Activated naive CD8-positive, alpha-beta T cell treated with anti-CD3 and anti-CD28 coated beads for 36 hours (primary cell): ENCODE measurements at places on chromosomes 5 and 9. TPM values are rescaled to one million over a fixed set of nuclear protein-coding genes. Genes with fewer than 3 reads are reported as not detected.

DNA sequence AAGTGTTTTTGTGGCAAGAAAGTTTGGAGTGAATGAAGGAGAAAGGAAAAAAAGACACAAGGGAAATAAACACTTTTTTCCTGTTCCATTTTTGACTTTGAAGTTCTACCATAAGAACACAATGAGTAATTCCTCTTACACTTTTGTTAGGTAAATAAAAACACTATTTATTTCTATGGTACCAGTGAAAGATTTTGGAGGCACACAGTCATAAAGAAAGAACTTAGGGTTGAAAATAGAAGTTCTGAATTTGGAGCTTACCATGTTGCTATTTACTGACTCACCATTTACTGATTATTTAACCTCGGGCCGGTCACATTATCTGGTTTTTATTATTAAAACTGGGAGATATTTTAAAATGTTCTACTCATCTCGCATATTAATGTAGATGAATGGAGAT lies 367.8 kb downstream of the TLE1 start:
- DNase-seq, result no peak
- no peak overlapping the region for H3K27ac ChIP-seq
- no peak overlapping the region for H3K4me3 ChIP-seq

DNA sequence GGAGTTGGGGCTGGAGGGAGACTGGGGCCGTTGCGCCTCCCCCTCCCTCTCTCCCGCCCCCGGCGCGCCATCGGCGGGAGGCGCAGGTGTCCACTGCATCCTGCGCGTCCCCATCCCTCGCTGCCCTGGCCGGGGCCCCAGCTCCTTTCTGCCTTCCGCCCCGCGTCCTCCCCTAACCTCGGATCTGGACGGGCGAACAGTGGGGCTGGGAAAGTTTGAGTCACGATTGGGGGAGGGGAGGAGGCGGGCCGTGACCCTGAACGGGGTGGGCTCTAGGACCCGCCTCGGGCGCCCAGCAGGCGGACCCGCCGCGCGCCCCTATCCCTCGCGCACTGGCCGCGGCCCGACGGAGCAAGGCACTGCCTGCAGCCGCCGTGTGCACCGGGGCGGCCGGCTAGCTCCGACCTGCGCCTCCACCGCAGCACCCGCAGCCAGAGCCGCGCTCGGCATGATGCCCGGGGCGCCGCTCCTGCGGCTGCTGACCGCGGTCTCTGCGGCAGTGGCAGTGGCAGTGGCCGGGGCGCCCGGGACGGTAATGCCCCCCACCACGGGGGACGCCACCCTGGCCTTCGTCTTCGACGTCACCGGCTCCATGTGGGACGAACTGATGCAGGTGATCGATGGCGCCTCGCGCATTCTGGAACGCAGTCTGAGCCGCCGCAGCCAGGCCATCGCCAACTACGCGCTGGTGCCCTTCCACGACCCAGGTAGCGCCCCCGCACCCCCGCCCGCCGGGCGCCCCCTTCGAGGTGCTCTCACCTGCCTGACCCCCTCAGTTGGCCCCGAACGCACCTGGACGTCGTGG lies at the start of gene HMCN2:
Gene HMCN2, plus strand, starts transcription at position 330 of the 805 bp plus-strand sequence. Its CDS starts 119 bp downstream, at position 449.
- peaks cover 73% of the 10 kb centered on the region for H3K27me3 ChIP-seq
- H3K4me3 ChIP-seq, result no peak within 1 kb of the TSS
- H3K4me1 ChIP-seq, result no peaks in the 10 kb centered on the region
- no peaks in the 10 kb centered on the region for H3K36me3 ChIP-seq

DNA sequence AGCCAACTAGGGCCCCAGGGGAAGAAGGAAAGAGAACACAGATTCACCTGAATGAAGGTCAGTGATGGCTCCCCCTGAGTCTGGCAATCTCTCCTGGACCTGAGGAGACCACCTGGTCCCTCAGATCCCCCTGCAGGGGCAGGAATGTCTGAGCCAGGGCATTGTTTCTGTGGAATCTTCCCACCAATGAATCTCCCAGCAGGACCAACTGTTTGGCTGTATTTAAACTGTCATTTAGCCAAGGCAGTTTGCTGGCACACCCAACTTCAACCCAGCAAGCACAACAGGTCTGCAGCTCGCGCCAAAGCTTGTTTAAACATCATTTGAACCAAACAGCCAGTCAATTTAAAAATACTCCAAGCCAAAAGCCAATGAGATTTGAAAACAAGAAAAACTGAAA lies 92.6 kb downstream of the SH3TC2 start:
- no peak overlapping the region for H3K4me3 ChIP-seq
- H3K27me3 ChIP-seq, result peaks cover 13% of the 10 kb centered on the region
- no peaks in the 10 kb centered on the region for H3K4me1 ChIP-seq

- peaks cover 14% of the 10 kb centered on the region for H3K36me3 ChIP-seq
- H3K4me3 ChIP-seq, result no peak overlapping the region
- no peak overlapping the region for H3K27ac ChIP-seq
- peaks cover 3% of the 10 kb centered on the region for H3K4me1 ChIP-seq
- no peak for DNase-seq
Measured at GRCh38 chr9:2181792-2182191, 166.6 kb downstream of the SMARCA2 start.

DNA sequence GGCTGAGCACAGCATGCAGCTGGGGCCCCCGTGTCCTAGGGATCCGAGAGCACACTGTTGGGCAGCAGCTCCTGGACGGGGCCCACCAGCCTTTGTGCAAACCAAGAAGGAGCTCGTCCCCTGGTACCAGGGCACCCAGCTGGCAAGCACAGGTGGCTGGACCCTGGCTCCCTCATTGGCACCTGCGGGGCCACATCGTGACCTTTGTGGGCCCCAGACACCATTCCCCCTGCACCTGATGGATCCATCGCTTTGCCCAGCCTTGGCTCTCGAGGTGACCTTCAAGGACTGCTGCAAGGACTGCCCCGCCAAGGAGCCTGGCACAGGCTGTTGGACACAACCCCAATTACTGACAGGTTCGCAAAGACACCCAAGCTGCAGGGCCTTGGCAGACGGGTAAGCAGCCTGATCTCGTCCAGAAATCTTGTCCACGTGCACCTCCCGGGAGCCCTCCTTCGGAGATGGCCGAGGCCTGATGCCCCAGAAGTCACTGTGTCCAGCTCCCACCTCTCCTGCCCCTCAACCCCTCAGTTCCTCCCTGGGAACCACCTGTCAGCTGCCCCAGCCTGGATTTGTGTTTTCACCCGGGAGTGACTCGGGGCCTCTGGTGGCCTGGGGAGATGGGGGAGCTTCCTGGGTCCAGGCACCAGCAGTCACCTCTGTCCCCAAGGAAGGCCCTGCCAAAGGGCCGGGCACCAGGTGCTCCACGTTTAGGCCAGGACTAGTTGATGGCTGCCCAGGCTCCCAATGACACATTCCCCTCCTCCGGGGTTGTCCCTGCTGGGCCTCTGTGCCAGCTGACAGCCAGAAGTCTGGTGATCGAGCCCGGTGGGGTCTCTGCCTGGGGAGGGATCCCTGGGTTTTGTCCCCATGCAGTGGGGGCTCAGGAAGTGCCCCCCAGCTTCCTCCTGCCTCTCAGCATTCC lies 137.1 kb upstream of the PPP1R26 start:
- no peak for DNase-seq
- H3K27ac ChIP-seq, result no peak overlapping the region
- H3K27me3 ChIP-seq, result peaks cover 9% of the 10 kb centered on the region
- no peaks in the 10 kb centered on the region for H3K4me1 ChIP-seq
- H3K4me3 ChIP-seq, result no peak overlapping the region

DNA sequence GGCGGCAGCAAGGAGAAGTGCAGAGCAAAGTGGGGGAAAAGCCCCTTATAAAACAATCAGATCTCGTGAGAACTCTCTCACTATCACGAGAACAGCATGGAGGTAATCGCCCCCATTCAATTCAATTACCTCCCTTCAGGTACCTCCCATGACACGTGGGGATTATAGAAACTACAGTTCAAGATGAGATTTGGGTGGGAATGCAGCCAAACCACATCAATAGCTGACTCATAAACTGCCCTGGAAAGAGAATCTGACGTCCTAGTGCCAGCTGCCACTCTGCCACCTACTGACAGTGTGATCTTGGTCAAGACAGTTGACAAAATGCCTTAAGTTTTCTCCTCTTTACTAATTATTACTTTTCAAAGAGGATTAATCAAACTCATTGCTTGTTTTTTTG lies 128.3 kb downstream of the GPBP1 start:
- H3K36me3 ChIP-seq, result no peaks in the 10 kb centered on the region
- no peak overlapping the region for H3K4me3 ChIP-seq
- DNase-seq, result peak; percentile 53
- peaks cover 3% of the 10 kb centered on the region for H3K27me3 ChIP-seq
- H3K27ac ChIP-seq, result no peak overlapping the region

DNA sequence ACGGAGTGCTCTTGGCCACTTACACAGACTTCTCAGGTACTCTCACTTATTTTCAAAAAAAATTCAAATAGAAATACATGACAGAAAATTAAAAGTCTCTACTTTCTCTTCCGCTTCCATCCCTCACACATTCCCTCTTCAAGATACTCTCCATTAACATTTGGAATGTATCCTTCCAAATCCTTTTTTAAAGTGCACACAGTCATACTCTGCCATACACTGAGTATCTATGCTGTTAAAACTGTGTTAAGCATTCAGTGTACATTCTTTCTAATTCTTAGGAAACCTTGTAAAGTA lies 15.5 kb downstream of the GOLPH3 start:
- no peak overlapping the region for H3K4me3 ChIP-seq
- H3K27me3 ChIP-seq, result no peaks in the 10 kb centered on the region
- DNase-seq, result no peak
- H3K4me1 ChIP-seq, result peaks cover 29% of the 10 kb centered on the region
- no peak overlapping the region for H3K27ac ChIP-seq

DNA sequence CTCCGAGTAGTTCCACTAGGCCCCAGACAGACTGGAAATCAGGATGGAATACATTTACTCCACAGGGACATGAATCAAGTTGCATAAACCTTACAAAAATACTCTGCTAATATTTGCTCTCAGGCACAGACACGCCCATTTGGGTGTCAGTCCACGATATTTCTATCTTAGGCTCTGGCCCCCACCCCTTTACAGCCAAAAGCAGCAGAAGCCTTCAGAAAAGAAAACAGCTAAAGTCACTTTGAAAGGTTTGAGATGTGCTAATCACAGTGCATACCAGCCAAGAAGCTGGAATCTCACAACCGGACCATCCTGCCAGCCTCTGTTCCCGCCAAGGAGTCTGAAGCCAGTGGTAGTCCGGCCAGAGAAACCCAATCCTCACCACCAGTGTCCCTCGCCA lies 22.6 kb downstream of the PTPN3 start:
- H3K36me3 ChIP-seq, result no peaks in the 10 kb centered on the region
- DNase-seq, result no peak
- H3K27me3 ChIP-seq, result peaks cover 22% of the 10 kb centered on the region
- H3K4me1 ChIP-seq, result no peaks in the 10 kb centered on the region

- peaks cover 2% of the 10 kb centered on the region for H3K36me3 ChIP-seq
- no peak overlapping the region for H3K4me3 ChIP-seq
- peaks cover 17% of the 10 kb centered on the region for H3K27me3 ChIP-seq
Measured at GRCh38 chr9:2593744-2594143, 27.8 kb upstream of the VLDLR start.

GRCh38 chr5:144191998-144192397 lies 21.3 kb downstream of the KCTD16 start:
- peak; percentile 9 for DNase-seq
- no peak overlapping the region for H3K27ac ChIP-seq
- peaks cover 43% of the 10 kb centered on the region for H3K4me1 ChIP-seq
- H3K4me3 ChIP-seq, result no peak overlapping the region
- H3K36me3 ChIP-seq, result peaks cover 9% of the 10 kb centered on the region

GRCh38 chr9:33230756-33231622 lies 9.0 kb upstream of the SPINK4 start:
- DNase-seq, result no peak
- no peaks in the 10 kb centered on the region for H3K27me3 ChIP-seq
- H3K4me3 ChIP-seq, result no peak overlapping the region
- no peaks in the 10 kb centered on the region for H3K36me3 ChIP-seq
- no peak overlapping the region for H3K27ac ChIP-seq

- no peak overlapping the region for H3K4me3 ChIP-seq
- H3K36me3 ChIP-seq, result no peaks in the 10 kb centered on the region
- H3K27ac ChIP-seq, result no peak overlapping the region
Measured at GRCh38 chr9:137168573-137168903, 1.3 kb downstream of the LRRC26 start.

- DNase-seq, result no peak
- H3K27ac ChIP-seq, result no peak overlapping the region
- peaks cover 25% of the 10 kb centered on the region for H3K4me1 ChIP-seq
- peaks cover 27% of the 10 kb centered on the region for H3K27me3 ChIP-seq
- no peak overlapping the region for H3K4me3 ChIP-seq
Measured at GRCh38 chr5:1152771-1153282, 41.0 kb upstream of the SLC12A7 start.

DNA sequence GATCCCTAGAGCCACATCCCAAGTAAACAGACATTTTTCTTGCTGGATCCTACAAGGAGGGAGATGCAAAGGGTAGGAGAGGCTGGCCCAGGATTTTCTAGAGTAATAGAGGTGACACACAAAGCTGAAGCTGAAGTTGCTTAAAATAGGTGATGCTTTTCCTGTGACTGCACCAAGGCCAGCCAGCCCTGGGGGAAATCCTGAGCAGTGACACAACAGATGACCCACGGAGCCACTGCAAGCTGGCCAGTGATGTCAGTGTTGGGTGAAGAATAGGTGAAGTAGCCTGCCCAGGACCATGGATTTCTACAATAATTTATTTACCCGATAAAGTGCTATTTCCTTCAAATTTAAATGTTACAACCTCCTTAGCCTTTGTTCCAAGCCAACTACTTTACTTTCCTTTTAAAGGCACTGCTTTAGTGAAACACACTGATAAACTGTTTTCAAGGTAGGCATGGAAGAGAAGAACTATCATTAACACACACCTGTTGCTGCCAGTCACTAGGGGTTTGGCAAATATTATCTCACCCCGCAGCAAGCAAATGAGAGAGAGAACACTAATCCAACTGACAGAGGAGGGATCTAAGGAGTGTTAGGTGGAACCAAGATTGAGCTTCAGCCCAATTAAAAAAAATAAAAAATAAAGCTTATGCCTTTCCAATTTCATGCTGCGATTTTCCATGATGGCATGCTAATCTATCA lies 123.5 kb downstream of the CTNND2 start:
- no peaks in the 10 kb centered on the region for H3K4me1 ChIP-seq
- H3K27me3 ChIP-seq, result no peaks in the 10 kb centered on the region
- no peak for DNase-seq
- no peak overlapping the region for H3K4me3 ChIP-seq
- no peak overlapping the region for H3K27ac ChIP-seq

DNA sequence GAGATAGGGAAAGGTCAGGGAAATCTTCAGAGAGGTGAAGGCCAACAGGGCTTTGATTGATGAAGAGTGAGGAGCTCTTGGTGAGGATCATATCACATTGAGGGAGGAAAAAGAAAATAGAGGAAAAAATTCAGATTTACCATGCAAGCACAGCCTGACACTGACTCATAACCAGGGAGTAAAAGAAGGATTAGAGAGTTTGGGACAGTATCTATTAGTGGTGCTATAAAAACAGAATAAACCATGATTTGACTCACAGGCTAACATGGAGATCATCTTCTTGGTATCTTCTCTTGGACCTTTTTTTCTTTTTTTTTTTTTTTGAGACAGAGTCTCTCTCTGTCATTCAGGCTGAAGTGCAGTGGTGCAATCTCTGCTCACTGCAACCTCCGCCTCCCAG lies 44.4 kb downstream of the MUSK start:
- no peak overlapping the region for H3K27ac ChIP-seq
- H3K4me3 ChIP-seq, result no peak overlapping the region

GRCh38 chr9:111023128-111023527 lies 15.1 kb downstream of the LPAR1 start:
- no peaks in the 10 kb centered on the region for H3K27me3 ChIP-seq
- no peaks in the 10 kb centered on the region for H3K36me3 ChIP-seq
- no peak overlapping the region for H3K4me3 ChIP-seq
- no peaks in the 10 kb centered on the region for H3K4me1 ChIP-seq

The PLEKHG4B gene
- total RNA-seq, result not detected

The IFNB1 gene
- 1.2 TPM for total RNA-seq

The RAPGEF6 gene
- 25.7 TPM for total RNA-seq

The NDUFA8 gene
- total RNA-seq, result 55.2 TPM

The TICAM2 gene
- 0.82 TPM for total RNA-seq

The PCSK5 gene
- total RNA-seq, result 5.3 TPM

The ST8SIA4 gene
- total RNA-seq, result 17.3 TPM
